D721Med (cell line): ENCODE measurements at places on chromosomes 6 and 20.

DNA sequence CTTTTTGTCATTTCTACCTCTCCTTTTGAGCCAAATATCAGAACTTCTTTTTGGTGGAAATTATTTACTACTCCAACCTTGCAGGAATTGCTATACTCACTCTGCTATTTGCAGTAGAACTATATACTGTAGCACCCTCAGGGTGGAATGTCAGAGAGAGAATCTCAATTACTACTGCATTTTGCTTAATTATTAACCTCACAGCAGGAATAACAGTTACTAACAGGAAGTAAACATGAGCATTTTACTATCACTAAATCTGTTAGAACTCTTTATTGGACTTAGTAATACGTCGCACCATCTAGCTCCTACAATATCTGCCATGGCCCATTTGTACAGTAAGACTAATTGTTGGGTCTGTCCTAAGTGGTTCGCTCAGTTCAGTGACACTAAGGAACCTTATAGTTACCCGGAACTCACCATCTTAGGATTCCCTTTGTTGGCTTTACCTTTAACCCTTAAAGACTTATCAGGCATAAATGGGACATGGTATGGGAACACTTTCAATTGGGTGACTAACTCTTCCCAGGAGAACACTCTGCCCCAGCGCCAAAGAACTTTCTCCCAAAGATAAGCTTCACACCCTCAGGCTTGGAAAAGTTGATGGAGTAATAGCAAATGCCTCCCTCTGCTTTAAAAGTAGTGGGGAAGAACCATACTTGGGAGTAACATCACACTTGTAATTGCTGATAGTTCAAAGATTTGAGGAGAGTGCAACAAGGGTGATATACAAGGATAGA is 38.8 kb downstream of the PLN start:
- no peak for DNase-seq

- DNase-seq = no peak
These were observed 246.6 kb upstream of the JAG1 start for GRCh38 chr20:10920396-10920795.

DNA sequence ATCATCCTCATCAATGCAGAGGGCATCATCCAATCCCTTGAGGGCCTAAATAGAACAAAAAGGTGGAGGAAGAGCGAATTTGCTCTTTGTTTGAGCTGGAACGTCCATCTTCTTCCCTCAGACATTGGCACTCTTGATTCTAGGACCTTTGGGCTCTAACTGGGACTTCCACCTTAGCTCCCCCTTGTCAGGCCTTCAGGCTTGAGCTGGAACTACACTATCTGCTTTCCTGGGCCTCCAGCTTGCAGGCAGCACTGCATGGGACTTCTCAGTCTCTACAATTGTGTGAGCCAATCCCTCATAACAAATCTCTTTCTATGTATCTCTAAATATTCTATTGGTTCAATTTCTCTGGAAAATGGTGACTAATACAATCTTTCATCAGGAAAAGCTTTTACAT is 155.4 kb downstream of the MCHR2 start:
- DNase-seq = no peak

DNA sequence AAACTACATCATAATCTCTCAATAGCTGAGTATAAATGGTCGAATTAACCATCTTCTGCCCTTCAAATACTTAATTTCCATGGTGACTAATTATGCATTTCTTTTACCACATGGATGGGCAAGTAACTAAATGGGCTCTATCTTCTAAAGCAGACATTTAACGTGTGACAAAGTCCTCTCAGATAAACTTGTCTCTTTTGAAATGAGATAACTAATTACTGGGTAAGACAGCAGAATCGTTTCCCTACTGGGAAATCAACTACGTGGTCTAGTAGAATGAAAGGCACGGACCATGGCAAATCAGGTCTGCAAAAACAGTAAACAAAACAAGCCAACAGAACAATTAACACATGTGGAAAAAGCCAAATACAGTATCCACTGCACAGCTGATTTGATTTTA is 137.7 kb downstream of the BACH2 start:
- DNase-seq = no peak

GRCh38 chr6:72876256-72876655 is 254.4 kb downstream of the KCNQ5 start:
- DNase-seq = no peak

DNA sequence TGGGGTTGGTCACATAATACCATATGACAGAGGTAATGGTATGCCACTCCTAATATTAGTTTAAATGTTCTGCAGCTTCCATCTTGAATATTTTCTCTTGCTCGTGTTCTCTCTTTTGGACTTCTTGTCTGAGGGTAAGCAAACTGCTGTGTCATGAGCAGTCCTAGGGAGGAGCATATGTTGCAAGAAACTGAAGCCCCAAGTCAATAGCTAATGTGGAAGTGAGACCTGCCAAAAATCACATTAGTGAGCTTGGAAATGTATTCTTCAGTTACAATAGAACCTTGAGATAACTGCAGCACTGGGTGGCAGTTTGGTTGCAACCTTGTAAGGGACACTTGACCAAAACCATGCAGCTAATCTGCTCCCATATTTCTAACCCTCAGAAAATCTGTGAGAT is 178.2 kb upstream of the IMPG1 start:
- DNase-seq = no peak

DNA sequence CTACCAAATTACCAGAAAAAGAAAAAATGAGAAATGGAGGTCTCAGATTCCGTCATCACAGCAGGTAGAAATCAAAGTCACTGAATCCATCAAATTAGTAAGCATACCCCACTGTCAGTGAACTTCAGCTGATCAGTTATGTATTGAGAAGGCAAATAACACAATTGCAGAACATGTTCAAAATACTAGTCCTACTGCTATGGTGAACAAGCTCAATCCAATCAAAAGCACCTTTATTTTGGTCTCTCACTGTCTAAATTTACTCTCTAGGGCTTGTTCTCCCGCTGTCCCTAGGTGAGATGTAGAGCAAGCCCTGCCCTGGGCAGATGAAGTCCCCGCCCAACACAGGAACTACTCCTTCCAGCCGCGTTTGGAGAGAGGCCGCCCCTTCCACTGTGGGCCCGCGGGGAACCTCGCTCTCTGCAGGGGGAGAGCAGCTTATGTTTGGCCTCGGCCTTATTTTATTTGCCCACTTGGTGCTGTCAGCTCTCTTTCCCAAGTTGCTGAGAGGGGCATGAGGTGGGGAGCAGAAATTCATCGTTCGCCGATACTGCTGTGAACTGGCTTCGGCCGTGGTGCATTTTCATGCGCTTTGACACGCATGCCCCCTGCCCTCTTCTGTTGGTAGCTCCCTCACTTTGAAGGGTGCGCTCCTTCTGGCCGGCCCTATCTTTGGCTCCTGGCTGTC is 14.3 kb upstream of the MAP1LC3A start:
- no peak for DNase-seq

GRCh38 chr6:145119081-145119480 is 616.2 kb downstream of the EPM2A start:
- no peak for DNase-seq
